ENCODE measurements at places on chromosomes 2 and 18.

GRCh38 chr2:170985407-170985806, 56.4 kb downstream of the GORASP2 start:
- DNase-seq = no peak

DNA sequence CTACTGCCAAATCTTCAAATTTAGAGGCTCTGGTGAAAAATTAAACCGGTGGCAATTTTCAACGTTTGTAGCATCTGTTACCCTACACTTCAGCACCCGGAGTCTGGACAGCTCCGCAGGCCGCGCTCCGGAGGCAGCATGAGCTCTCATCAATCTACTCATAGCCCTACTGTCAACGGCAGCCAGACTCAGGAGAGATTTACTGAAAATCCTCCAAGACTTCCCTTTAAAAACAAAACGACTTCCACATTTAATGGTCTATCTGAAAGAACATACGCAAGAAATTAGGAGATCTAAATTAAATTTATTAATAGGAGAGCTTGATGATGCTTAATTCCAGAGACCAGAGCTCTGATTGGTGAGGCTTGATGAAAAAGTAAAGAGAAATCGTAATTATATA, 970 bp upstream of the ADCYAP1 start:
- DNase-seq = no peak

- no peak for DNase-seq
Observed at GRCh38 chr2:1757567-1757966, 13.3 kb upstream of the PXDN start.

- no peak for DNase-seq
Observed at GRCh38 chr2:138823666-138824065, 43.5 kb upstream of the NXPH2 start.

GRCh38 chr2:187615902-187616301, 61.7 kb upstream of the TFPI start:
- DNase-seq = no peak

GRCh38 chr2:223995569-223995968, 38.3 kb downstream of the MRPL44 start:
- DNase-seq = no peak

- no peak for DNase-seq
Observed at GRCh38 chr2:15890124-15890754, 50.1 kb upstream of the MYCN start.

DNA sequence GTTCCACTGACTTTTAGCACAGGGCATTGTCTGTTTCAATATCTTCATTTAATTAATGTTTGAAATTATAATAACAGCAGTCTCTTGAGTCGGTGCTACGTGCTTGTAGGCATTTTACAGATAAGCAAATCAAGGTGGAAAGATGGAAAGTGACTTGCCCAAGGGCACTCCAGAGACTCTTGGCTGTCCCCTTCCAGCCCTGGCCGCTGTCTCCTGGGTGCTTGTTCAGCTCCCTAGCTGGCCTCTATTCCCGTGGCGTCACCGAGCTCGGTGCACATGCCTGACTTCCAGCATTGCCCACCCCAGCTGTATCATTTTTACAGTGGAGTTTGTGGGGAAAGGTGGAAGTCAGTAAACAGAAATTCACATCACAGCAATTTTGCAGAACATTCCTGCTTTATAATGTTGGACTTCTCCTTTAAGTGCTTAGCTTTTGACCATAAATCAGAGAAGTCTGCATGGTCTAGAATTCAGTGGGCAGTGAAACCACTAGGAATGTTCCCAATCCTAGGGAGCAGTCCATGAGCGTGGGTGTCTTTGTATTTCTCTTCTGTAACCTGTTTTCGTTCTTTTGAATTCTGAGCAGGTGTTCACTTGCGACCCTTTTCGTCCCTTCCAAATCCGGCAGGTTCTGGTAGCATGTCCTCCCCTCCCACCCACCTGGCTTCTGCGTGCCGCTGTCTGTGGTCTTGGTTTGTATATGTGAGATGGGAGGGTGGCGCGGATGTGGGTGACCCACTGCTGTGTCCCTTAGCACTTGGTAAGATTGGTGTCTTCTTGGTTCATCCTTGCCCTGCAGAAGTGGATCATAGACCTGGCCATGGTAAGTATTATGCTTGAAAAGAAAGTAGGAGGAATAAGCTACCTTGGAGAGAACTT, 8.4 kb downstream of the SLC66A3 start:
- peak; percentile 52 for DNase-seq

GRCh38 chr2:145861940-145862339, 1342.0 kb upstream of the ZEB2 start:
- DNase-seq = no peak

DNA sequence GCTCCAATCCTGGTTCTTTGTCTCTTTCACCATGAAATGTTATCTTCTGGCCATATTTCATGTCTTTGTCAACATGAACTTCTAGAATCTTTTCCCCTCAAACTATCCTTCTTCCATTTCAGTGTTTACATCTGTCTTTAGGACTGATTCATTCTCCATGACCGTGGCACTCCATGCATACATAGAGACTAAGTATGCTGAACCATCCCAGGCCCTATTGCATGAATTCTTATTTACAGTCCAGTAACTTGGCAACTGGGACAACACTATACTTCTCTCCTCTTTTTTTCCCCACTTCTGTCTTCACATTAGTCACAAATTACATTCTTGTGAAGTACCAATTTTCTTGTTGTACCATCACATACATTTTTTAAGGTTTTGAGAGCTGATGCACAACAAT, 109.8 kb upstream of the GALNT13 start:
- DNase-seq = no peak

DNA sequence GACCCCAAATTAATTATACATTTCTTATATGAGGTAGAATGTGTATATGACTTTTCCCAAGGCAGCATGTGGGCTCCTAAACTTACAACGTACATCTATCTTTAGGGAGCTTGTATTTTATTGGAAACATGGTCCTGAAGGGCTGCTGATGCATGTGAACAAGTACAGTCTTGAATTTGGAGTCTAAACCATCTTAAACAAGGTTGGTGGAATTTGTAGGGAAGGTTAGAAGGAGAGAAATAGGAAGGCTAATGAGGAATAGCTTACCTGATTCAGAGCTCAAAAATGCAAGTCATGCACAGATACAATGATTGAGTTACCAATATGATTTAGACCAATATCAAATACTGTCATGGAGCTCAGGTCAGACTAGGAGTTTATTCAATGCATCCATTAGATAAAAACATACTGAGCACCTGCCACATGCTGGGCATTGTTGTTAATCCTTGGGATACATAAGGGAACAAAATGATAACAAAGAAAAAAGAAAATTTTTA, 458.6 kb upstream of the ETAA1 start:
- no peak for DNase-seq

Data from right atrium auricular region (tissue), 2 donors.